ENCODE measurements at places on chromosomes 3 and 15. TPM values are rescaled to one million over a fixed set of nuclear protein-coding genes. Genes with fewer than 3 reads are reported as not detected.
A peak's percentile ranks its signal among the peaks of the same experiment; 100 is the strongest.

- peak; percentile 31 for DNase-seq
Measured at GRCh38 chr3:13262493-13263211, 157.5 kb downstream of the NUP210 start.

GRCh38 chr3:42639192-42639591 lies 14.3 kb upstream of the ZBTB47 start:
- DNase-seq = no peak

GRCh38 chr3:126684218-126684751 lies 19.8 kb upstream of the CHCHD6 start:
- DNase-seq = no peak

GRCh38 chr3:72306800-72307341 lies 521.9 kb upstream of the PROK2 start:
- DNase-seq = no peak

- DNase-seq = no peak
Measured at GRCh38 chr3:14246414-14246813, 67.8 kb downstream of the LSM3 start.

- DNase-seq = peak; percentile 84
Measured at GRCh38 chr3:29280404-29281093, at the start of gene RBMS3. Gene RBMS3, plus strand, starts transcription at chr3:29281071.

DNA sequence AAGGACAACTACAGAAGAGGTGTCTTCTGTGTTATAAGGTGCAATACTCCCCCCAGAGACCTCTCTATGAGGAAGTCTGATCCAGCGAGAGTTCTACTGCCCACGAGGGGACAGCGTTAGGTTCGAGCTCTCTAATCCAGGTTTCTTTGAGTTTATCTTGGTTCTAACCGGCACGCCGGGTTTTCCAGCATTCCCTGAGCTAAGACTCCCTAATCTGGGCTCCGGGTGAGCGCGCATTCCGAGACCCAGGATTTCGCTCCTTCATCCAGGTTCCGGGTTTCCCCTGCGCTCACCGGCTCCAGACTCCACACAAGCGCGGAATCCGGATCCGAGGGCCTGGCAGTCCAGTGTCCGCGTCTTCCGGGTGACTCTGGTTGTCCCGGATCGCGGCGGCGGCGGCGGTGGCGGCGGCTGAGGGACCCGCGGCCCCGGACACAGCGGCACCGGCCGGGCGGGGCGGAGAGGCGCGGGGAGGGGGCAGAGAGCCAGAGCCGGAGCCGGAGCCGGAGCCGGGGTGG lies at the start of gene ZNF609:
TSS of gene ZNF609 (plus strand) at position 373 of the 518 bp plus-strand sequence. CDS start 38,842 bp downstream, outside the sequence.
- DNase-seq = peak; percentile 97

DNA sequence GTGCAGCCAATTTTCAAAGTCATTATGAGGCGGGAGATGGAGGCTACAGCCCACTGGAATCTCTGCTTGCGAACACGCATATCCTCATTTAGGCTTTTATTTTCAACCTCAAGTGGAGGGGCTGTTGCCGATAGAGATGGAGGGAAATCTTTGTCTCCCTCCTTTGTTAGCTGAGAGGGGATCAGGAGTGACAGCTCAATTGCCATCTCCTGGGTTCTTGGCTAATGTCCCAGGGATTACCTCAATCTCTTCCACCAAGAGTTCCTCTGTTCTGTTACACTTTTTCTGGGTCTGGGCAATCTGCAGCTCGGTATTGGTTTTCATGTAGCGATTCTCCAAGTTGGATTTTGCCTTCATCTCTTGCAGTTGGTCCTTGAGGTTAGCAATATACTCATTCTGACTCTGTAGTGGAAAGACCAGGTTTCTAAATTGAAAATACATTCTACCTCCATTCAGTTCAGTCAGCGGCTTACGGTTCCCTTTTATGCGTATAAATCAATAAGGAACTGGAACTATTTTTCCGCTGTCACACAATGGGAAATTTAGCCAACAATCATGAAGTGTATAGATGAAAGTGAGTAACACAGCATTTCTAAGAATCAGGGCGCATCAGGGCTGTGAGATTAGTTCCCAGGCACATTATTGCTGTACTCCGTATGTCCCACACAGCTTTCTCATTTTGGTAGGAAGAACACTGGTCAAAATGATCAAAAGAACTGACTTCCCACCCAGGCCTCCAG lies 36.2 kb upstream of the RPL35A start:
- DNase-seq = no peak

GRCh38 chr15:25176616-25176923 lies 221.8 kb downstream of the SNRPN start:
- peak; percentile 7 for DNase-seq

DNA sequence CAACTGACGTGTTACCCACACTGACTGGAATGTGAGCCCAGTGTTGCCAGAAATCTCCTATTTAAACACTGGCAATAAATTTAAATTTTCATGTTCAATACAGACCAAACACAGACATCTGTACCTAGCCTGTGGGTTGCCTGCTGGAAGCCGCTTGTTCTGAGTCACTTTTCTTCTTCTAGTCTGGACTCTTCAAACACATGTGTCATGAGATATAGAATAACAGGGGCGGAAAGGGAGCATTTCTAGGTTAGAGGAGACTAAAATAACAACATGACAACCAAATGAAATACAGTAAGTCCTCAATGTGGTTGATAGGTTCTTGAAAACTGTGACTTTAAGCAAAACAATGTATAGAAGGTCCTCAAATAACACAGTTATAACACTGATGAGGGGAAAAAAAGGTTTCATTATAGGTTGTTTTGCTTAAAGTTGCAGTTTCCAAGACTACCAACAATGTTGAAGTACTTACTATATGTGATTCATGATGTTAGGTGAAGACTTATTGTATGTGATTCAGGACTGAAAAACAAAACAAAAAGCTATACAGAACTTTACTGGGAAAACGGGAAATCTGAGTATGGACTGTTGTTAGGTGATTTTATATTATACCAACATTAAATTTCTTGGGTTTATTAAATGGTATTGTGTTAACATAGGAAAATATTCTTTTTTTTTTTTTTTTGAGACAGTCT lies 63.1 kb downstream of the PRKAR2A start:
- DNase-seq = no peak

DNA sequence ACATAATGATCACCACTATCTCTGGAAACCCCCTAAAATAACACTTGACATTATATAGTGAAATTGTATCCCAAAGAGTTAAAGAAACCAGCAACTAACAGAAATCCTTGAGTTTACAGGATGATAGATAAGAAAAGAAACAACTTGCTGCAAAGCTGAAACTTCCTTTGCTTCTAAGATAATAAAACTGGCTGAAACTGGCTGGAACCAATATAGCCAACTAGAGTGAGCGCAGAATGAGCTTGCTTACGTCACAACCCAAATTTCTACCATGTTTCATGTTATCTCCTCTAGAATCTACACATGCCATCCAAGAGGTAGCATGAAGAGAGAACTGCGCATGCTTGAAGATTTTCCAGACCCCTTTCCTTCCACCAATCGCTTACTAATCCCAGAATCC lies 83.8 kb upstream of the ACTC1 start:
- DNase-seq = no peak

DNA sequence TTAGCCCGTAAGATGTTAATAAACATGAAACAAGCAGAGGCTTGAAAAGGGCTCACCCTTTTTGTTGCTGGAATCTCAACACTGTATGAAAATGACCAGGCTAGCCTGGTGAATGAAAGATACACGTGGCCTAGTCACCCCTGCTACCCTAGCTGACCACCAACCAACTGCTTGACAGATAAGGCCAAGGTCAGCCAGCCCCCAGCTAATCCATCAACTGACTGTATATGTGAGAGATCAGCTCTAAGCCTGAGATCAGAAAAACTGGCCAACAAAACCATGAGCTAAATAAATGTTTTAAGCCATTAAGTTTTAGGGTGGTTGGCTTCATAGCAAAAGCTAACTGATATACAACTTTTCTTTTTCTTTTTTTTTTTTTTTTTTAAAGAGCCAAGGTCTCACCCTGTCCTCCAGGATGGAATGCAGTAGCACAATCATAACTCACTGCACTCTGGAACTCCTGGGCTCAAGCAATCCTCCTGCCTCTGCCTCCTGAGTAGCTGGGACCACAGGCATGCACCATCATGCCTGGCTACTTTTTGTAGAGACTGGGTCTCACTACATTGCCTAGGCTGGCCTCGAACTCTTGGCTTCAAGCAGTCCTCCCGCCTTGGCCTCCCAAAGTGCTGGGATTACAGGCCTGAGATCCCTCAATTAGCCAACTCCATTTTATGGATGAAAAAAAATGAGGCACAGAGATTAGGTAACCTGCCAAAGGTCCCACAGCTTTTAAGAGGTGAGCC lies 34.6 kb downstream of the SH3BP5 start:
- DNase-seq = no peak

- no peak for DNase-seq
Measured at GRCh38 chr3:30658328-30659052, 52.1 kb downstream of the TGFBR2 start.

DNA sequence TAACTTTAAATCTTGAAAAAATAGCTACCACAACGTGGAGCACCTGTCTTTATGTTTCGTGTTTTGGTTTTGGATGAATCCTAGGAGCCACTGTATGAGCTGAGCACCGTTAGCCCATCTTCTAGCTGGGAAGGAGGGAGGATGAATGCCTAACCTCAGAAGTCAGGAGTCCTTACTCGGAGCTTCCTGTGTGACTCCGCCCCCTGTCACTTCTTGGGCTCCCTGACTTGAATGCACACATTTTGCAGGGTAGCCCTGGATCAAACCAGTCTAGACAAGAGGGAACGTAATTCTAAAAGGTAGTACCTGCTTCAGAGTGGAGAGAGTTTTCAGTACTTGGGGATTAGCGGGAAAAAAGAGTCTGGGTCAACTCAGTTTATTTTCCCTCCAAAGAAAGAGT lies 5.3 kb downstream of the GABRA5 start:
- DNase-seq = no peak

GRCh38 chr15:77782691-77783090 lies 150.0 kb upstream of the LINGO1 start:
- DNase-seq = no peak

DNA sequence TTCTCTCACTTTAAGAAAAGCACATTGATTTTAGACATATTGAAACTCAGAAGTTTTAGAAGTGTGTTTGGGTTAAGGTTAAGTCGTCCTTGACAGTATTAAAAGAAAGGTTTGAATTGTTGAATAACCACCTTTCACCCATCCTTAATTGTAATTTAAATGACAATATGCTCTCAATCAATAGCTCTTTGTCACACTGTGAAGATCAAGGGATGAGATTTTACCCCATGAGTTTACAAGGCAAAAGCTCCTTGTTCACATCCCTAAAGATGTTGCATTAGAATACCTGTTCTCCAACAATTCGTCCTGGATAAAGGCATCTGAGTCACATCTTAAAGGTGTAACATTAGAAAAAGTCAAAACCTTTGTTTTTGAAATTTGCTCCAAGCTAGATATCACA lies 220.4 kb upstream of the MDFIC2 start:
- no peak for DNase-seq

- no peak for DNase-seq
Measured at GRCh38 chr3:4993276-4994143, 14.3 kb downstream of the BHLHE40 start.

DNA sequence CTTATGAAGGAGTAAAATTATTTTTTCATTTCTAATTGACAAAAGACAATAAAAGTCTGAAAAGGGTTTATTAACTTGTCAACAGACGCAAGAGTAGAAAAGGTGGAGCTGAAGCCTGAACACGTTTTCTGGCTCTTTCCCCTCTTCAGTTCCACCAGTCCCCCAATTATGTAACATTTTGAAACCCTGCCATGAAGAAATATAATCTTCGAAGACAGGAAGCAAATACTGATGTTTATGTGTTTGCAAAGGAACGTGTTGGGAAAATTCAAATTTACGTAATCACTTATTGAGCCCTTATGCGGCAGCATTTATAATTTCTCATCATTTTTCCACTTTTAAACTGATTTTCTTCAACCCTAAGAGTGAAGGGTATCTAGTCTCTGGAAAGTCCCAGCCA lies 767 bp downstream of the AP3S2 start:
- DNase-seq = no peak

DNA sequence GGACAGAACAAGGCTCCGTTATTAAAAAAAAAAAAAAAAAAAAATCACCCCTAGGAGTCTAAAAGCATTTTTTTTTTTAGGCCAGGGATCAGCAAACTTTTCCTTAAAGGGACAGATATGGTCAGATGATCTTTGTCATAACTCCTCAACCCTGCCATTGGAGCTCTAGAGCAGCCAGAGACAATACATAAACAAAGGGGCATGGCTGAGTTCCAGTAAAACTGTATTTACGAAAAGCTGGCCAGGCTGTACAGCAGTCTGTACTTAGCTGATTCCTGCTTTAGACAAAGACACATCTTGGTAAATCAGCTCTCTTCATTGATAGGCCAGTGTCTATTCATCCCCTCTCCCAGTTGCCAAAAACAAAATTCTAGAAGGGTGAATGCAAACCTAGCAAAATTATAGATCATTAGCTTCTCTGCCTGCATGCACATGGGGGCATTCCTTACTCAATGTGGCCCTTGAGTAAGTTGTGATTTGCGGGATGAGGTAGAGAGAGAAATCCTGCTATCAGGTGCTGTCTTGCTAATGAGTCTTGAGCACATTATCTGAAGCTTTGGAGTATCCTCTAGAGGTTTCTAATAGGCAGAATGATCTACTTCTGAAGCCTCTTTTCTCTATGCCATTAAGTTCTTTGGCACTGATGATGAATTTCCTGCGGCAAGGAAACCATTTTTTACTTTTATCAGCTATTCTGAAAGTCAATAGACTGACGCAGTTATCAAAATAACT lies 35.2 kb downstream of the SENP8 start:
- no peak for DNase-seq

Gene NR2E3
- not detected for total RNA-seq

Gene PRICKLE2
- 4.1 TPM for total RNA-seq

Gene FSD2
- total RNA-seq = 150 TPM

Gene SPCS1
- total RNA-seq = 84.1 TPM

Gene HDC
- 0.40 TPM for total RNA-seq

Gene UROC1
- not detected for total RNA-seq

Gene CPN2
- total RNA-seq = 0.40 TPM

Gene GCHFR
- total RNA-seq = 5.6 TPM

Gene TOPAZ1
- not detected for total RNA-seq
